ENCODE measurements at places on chromosomes 11 and 22. TPM values are rescaled to one million over a fixed set of nuclear protein-coding genes. Genes with fewer than 3 reads are reported as not detected.

The PAX6 gene
- total RNA-seq: 34.4 TPM

The DGAT2 gene
- 2.8 TPM for total RNA-seq

The FREY1 gene
- 4.4 TPM for total RNA-seq

The CLCF1 gene
- 0.31 TPM for total RNA-seq

The SLC43A3 gene
- 19.1 TPM for total RNA-seq

The LRFN4 gene
- 46.0 TPM for total RNA-seq

The MAJIN gene
- total RNA-seq: not detected

The SEPTIN3 gene
- total RNA-seq: 227 TPM

The SESN3 gene
- 94.2 TPM for total RNA-seq

The TRIM49 gene
- not detected for total RNA-seq

The GRM5 gene
- total RNA-seq: 163 TPM

The ZNF280A gene
- not detected for total RNA-seq

The OR8J3 gene
- not detected for total RNA-seq

The OR52K1 gene
- not detected for total RNA-seq

The MS4A14 gene
- total RNA-seq: not detected

The FGF4 gene
- not detected for total RNA-seq

The FAM181B gene
- total RNA-seq: 7.8 TPM

The NUMA1 gene
- 284 TPM for total RNA-seq

The TRIM51 gene
- total RNA-seq: not detected

The PDE2A gene
- total RNA-seq: 98.0 TPM

The BDNF gene
- total RNA-seq: 2.8 TPM

The ZMAT5 gene
- total RNA-seq: 11.9 TPM

The APOL1 gene
- 0.63 TPM for total RNA-seq

The FJX1 gene
- total RNA-seq: 69.2 TPM

The NECTIN1 gene
- total RNA-seq: 20.3 TPM

The OR6T1 gene
- total RNA-seq: not detected

The ARRB1 gene
- 70.4 TPM for total RNA-seq

The SHISA8 gene
- not detected for total RNA-seq

The ANKK1 gene
- not detected for total RNA-seq

The PLAAT2 gene
- not detected for total RNA-seq

The CALCA gene
- not detected for total RNA-seq

The HTR3B gene
- not detected for total RNA-seq

The KRTAP5-9 gene
- not detected for total RNA-seq

The KRTAP5-7 gene
- total RNA-seq: not detected

The TRIM21 gene
- 2.8 TPM for total RNA-seq

The NOX4 gene
- 9.4 TPM for total RNA-seq

The C11orf97 gene
- not detected for total RNA-seq

The PIWIL4 gene
- total RNA-seq: 13.8 TPM

The RIMBP3C gene
- total RNA-seq: 1.3 TPM

The RFPL2 gene
- total RNA-seq: not detected

The JAM3 gene
- total RNA-seq: 46.0 TPM

The SERPIND1 gene
- total RNA-seq: 1.3 TPM

The CTSF gene
- 47.9 TPM for total RNA-seq

The IL18 gene
- not detected for total RNA-seq

The LDHAL6A gene
- 0.94 TPM for total RNA-seq

The SPON1 gene
- total RNA-seq: 53.5 TPM

The EI24 gene
- 84.8 TPM for total RNA-seq

The DMC1 gene
- total RNA-seq: 4.1 TPM

The SOX10 gene
- total RNA-seq: 3.4 TPM

The SERPING1 gene
- total RNA-seq: 15.0 TPM

The CALCB gene
- total RNA-seq: not detected

The NCAM1 gene
- 895 TPM for total RNA-seq

The PRR33 gene
- total RNA-seq: not detected

The CCDC116 gene
- 0.31 TPM for total RNA-seq

The BCO2 gene
- 12.5 TPM for total RNA-seq

The ASCL3 gene
- total RNA-seq: not detected

The WBP2NL gene
- total RNA-seq: 14.4 TPM
